ENCODE measurements at places on chromosomes 6 and 20.

DNA sequence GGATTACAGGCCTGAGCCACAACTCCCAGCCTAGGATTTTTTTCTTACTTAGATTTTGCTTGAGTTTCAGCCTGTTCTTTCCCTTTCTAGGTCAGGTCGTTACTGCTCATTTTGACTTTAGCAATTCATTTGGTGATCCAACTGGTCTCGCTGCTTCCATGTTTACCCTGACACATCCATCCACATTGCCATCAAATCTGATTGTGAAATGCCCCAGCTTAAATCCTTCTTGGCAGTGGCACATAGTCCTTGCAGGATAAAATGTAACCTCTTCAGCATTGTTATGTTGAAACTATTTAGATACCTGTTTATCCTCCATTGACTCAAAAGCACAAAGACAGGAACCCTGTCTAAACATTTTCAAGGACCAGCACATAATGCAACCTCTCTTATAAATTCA lies 77.2 kb downstream of the DNAH8 start:
- no peak for DNase-seq

- DNase-seq, result no peak
These were observed 272.8 kb upstream of the TBX18 start for GRCh38 chr6:85037221-85037620.

DNA sequence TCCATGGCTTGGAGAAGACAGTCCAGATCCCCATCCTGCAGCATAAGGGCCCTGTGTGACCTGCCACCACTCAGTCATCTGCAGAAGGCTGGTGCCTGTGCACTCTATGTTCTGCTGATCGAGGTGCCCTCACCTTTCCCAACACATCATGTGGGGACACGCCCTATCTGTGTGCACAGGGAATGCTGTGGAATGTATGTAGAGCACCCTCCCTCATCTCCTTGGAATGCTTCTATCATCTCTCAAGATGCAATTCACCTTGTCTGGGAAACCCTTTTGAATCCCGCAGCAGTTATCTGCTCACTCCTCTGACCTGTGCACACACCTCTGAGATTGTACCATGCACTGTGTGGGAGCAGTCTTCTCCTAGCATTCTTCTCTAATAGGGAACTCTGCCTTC lies 207.2 kb upstream of the SSTR4 start:
- no peak for DNase-seq

DNA sequence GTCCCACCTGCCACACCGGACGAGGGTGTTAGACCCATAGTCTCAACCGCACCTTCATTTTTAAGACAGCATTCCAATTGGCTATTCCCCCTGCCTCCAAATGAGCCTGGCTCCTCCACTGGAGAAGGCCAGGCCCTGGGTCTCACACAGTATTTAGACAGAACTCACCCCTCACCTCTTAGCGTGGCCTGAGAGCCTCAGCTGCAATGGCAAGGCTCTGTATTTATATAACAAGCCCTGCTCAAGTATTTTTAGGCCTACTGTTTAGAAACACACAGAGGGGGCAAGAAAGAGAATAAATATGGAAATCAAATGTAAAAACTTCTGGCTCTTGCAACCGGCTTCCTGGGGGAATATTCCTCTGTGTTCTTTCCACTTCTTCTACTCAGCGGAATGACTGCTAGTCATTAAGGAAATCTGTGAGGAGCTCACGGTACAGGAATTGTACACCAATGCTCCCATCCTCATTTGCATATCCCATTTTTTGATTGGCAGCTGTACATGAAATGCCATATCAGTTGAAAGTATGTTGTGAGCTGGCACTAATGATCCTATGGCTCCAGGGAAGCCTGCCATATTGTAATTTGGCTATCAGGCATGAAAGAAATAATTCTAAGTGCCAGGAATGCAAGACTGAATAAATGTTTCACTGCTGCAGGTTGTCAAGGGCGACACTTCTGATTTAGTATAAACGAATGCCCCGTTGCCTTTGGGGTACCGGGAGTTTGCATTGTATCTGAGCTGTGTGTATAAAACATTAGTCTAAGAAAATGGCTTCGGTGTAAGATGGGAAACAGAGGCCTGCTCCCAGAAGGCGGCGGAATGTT lies 207.5 kb downstream of the ZNF217 start:
- DNase-seq, result no peak

- DNase-seq, result no peak
These were observed 6.1 kb downstream of the GLP1R start for GRCh38 chr6:39054577-39055142.

- DNase-seq, result no peak
These were observed 230.9 kb upstream of the CITED2 start for GRCh38 chr6:139605350-139605749.

GRCh38 chr6:786946-787763 lies 94.2 kb upstream of the EXOC2 start:
- DNase-seq, result no peak

Data from DND-41 (cell line).